ENCODE measurements at places on chromosomes 5 and 9.
A peak's percentile ranks its signal among the peaks of the same experiment; 100 is the strongest.

- no peak for DNase-seq
These were observed 112.1 kb upstream of the LMX1B start for GRCh38 chr9:126501383-126502331.

DNA sequence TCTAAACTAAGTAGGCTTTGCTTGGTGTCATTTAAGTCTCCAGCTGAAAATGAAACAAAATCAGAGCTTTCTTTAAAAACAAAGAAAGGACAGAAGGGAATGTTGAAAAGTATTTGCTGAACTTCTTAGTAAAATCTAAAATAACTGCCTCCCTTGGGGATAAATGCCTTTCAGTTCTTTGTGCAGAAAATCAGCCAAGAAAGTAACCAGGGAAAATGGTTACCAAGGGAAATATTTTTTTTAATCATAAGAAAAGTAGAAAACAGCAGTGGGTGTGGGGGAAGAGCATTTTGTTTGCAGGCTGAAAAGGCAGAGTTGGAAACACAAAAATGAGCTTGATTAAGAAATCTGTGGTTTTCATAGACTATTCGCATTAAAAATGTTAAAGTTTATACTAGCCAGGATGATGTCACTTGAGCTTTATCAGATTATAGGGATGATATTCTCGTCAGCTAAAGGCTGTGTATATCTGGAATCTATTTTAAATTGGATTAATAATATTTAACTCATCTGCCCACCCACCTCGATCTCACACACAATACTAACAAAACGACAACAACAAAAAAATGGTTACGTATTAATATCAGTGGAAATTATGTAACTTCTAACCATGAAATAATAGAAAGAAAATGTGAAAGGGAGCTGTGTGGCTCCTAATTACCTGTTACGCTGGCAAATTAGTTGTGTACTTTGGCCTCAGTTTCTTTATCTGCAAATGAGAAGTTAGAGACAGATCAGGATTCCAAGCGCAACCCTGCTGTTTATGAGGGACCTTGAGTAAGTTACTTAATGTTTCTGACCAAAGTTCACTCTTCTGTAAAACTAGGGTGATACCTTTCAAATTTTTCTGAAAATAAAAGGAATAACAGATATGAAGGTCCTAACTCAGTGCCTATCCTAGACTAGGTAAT, at the start of gene ECM2:
Gene ECM2, minus strand, starts transcription at position 51 of the 911 bp plus-strand sequence. CDS start 13,124 bp downstream, outside the sequence.
- no peak for DNase-seq

DNA sequence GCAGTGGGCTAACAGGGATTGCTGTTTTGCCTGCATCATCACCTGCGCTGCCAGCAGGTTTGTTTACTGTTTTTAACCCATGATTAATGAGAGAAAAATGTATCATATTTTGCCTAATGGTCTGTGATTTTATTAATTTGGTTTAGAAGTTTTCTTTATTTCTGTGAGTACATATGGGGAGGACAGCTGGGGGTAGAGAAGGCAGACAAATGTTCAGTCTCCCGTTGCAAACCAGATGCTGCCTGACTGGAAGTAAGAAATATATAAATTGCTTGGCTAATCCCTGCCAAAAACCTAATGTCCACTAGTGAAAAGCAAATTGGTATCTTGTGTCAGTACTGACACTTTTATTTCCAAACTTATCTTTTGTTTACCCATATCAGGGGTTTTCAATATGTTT, 1766.1 kb upstream of the C9orf72 start:
- DNase-seq, result no peak

- peak; percentile 74 for DNase-seq
These were observed 743 bp downstream of the NR3C1 start for GRCh38 chr5:143402553-143403333.
